ENCODE measurements at places on chromosomes 5 and 9.

DNA sequence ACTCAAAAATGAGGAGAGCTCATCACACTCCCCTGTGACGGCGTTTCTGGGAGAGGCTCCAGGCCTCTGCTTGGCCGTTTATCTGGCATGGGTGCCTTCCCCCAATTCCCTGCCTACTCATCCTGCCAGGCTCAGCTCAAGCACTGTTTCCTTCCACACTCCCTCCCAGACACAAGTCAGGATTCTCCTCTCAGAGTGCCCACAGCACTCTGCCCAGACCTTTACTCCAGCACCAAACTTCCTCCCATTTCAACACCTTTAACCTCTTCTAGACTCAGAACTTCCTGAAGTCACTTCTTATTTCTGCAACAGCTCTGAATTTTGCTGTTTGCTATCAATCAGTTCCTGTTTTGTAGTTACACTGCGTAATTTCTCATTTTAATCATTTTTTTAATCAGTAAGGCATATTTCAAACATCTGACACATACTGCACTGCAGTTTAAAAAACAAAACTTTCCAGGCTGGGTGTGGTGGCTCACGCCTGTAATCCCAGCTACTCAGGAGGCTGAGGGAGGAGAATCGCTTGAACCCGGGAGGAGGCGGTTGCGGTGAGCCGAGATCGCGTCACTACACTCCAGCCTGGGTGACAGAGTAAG, 16.0 kb downstream of the TRMO start:
- DNase-seq = peak; percentile 15

DNA sequence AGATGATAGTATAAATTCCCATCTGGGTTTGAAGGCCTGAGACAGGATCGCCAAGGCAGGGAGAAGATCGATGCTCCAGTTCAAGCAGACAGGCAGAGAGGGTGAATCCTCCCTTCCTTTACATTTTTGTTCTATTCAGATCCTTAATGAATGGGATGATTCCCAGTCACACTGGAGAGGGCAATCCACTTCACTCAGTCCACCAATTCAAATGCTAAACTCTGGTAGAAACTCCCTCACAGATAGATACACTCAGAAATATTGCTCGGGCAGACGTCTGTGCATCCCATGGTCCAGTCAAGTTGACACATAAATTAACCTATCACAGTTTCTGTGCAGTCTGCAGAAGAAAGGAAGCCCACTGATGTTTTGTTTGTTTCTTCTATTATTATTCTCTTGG, 193.1 kb upstream of the ZNF462 start:
- DNase-seq = no peak

DNA sequence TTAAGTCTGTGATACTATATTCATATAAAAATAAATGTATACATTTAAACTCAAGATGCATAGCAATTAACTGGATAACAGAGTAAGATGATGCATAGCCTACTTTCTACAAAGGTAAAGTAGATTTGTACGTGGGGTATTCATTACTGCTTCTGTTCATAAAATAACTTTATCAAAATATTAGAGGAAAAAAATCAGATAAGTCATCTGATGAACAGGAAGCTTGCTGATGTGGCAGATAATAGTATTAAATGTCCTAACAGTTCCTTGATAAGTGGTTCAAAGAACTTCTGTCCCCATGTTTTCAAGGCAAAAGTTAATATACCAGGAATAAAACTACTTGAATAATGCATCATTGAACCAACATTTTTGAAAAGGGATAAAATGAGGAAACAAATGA, 123.7 kb downstream of the NFIB start:
- DNase-seq = no peak

- DNase-seq = no peak
These were observed 15.7 kb upstream of the SLC36A1 start for GRCh38 chr5:151431666-151432065.

- no peak for DNase-seq
These were observed 801.5 kb downstream of the CDH9 start for GRCh38 chr5:26236936-26237335.

- no peak for DNase-seq
These were observed at the start of gene DIPK1B for GRCh38 chr9:136711751-136712689. Gene DIPK1B (plus strand): TSS chr9:136712572. CDS start chr9:136712666, 94 bp downstream.

GRCh38 chr5:111144352-111144930, 52.3 kb downstream of the WDR36 start:
- DNase-seq = no peak

DNA sequence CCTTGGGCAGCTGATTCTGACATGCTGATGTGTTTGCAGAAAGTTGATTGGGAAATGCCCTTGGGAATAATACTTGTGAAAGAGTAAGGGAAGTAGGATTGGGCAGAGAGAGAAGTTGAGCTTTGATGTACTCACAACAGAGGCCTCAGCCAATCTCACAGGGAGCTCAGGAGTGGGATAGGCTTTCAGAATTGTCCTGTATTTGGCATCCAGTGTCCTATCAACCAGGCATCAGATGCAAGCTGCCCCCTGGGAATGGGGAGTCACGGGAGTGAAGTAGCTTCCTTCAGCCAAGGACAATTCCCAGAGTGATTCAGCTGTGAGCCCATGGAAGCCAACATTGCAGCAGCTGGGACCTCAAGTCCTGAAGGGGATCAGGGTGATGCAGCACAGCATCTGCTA, 39.6 kb downstream of the DMAC1 start:
- DNase-seq = no peak

GRCh38 chr9:101674165-101674564, 64.3 kb downstream of the GRIN3A start:
- DNase-seq = no peak

DNA sequence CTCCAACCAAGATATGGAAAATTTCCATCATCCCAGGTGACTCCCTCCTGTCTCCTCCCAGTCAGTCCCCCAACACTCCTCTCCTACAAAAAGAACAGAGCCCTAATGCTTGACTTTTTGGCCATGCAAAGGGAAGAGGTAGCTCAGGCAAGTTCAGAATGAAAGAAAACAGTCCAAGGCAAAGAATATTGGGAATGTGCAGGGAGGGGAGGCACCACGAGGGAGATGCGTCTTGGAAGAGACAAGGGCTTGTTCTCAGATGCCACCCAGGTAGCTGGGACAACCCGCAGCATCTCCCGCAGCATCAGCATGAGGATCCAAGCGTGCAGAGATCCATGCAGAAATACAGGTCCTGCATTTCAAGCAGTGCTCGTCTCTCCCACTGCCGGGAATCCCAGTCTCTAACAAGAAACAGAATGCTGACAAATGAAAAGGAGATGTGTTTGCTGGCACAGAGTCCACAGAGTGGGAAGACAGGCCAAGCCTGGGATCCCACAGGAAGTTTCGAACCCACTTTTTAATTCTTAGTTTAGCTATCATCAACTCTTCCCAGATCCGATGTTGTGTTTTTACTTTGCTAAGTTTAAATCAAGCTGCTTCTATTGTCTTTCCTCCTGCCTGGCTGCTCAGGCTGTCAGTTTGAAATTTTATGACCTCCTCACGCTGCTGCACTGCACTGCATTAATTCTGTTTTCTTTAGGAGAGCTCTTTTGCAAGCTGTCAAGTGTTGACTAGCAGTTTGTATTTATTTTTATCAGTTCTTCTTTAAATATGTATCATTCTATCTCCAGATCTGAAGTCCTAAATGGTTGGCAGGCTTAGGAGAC, 86.8 kb upstream of the OSMR start:
- no peak for DNase-seq

GRCh38 chr9:82553654-82554366, 509.1 kb downstream of the RASEF start:
- no peak for DNase-seq

DNA sequence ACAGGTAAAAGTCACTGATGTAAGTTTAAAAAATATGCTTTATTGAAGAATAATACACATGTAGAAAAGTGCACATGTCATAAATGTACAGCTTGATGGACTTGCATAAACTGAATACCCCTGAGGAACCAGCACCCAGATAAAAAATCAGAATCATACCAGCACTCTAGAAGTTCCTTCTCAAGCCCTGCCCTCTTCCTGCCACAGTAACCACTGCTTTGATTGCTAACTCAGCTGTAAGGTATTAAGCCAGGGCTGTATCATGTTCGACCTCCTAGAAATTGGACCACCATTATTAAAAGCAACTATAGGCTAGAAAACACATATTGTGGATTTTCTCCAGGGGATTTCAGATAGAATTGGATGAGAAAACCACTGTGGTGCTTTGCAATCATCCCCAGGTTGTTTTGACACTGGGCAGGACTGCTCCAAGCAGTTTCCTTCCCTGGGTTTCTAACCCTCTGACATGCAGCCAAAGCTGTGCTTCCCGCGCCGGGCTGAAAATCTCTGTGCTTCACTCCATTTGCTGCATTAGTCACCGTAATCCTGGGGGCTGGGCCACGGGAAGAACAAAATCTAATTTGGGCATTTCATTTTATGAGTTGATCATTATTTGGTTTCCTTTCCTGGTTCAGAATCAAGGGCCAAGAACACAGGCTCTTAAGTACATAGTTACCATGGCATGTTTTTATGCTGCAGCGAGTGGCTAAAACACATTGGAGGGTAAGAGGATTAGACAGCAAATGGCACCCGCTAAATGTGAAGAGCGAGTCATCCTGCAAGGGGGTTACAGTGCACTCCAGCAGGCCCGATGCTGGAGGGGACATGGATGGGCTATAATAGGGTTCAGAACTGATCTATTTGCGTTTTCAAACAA, 139.4 kb upstream of the IL12B start:
- no peak for DNase-seq

- DNase-seq = peak; percentile 69
These were observed 618 bp downstream of the TNPO1 start for GRCh38 chr5:72817076-72817481.

GRCh38 chr5:133128066-133128465, 76.3 kb downstream of the HSPA4 start:
- DNase-seq = no peak
